Stromal cell of bone marrow (primary cell): ENCODE measurements at places on chromosomes 7 and 10.

DNA sequence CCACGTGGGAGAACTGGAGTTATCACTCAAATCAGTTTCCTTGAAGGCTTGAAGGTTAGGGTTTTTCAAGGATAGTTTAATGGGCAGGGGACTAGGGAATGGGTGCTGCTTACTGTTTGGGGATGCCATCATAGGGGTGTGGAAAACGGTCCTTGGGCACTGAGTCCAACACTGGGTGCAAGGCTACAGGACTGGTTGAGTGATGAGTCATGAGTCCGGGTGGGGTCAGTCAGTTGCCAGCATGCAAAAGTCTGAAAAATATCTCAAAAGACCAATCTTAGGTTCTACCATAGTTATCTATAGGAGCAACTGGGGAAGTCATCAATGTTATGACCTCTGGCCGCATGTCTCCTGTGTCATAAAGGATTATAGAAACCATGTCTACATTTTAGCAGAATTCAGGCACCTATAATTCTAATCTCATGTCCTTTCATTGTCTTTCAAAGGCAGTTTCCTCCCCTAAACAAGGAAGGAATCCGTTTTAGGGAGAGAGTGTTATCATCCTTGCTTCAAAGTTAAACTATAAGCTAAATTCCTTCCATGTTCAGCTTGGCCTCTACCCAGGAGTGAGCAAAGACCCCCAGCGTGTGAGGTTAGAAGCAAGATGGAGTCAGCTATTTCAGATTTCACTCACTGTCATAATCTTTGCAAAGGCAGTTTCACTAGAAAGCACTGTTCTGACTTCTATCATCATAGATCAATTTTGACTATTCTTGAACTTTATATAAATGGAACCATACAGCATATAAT is 94.5 kb downstream of the COL26A1 start:
- DNase-seq: no peak

DNA sequence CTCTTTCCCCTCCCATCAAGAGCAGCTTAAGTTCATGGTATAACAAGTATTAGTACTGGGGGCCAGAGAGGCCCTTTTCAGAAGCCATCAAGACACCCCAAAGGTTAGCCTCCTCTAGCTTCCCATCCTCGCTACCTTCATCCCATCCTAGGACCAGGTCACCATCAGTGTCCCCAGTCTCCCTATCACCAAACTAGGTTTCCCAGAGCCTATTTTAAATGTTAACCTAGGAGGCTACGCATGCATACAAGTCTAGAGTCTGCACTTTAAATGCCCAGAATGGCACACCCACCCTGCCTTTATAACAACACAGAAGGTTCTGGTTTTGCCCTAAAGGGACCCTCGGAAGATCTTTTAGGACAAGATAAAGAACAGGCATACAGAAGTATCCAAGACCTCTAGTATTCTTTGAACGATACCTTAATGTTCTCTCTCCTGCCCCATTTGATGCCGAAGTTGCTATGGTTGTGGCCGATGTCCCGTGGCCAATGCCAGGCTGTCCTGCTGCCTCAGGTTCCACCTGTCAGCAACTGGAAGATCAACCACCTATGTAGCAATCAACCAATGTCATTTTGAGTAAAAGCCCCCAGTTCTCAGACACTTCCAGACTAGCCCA is 2.2 kb downstream of the GPRIN2 start:
- no peak for DNase-seq

DNA sequence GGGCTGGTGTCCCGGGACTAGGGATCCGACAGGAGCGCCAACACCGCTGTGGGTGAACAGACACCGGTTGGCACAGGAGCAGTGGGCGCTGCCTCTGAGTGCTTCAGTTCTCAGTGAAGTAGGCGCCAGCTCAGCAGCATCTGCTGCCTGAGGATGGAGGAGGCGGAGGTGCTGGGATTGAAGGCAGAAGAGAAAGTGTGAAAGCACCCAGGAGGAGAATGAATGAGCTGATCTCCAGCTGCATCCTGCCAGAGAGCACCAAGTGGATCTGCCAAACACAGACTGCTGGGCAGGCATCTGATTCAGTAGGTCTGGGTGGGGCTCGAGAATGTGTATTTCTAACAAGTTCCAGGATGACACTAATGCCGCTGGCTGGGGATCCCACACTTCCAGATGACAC is 74.5 kb downstream of the LANCL2 start:
- no peak for DNase-seq

DNA sequence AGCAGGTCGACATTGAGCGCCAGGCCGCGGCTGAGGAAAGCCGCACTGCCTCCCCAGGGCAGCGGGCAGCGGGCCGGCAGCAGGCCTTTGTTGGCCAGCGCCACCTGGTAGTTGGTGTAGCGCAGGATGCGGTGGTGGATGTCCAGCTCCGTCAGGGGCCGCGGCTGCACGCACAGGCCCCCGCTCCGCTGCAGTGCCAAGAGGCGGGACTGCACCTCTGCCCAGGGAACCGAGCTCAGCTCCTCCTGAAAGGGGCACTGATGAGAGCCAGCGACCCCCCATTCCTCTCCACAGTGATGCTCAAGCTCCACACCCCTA is 5.2 kb downstream of the ATG9B start:
- DNase-seq: no peak

- no peak for DNase-seq
Observed at GRCh38 chr10:61398366-61399129, 54.6 kb downstream of the TMEM26 start.

DNA sequence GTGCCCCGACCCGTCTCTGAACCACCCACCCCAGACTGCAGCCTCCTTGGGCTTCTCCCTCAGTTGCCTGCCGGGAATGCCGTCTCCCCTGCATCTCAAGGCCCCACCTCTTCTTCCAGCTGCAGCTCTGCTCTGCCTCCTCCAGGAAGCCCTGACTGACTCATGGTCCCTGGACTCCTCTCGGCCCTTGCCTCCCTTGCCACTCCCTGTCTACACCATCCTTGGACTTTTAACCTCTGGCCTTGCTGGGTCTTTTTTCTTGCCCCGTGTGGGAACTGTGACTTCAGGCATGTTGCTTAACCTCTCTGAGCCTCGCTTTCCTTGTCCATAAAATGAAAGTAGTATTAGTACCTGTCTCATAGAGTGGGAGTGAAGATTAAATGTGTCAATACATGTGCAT is 56.3 kb downstream of the C10orf105 start:
- no peak for DNase-seq

GRCh38 chr10:6363511-6363910 is 160.8 kb downstream of the PFKFB3 start:
- DNase-seq: no peak

- no peak for DNase-seq
Observed at GRCh38 chr7:36005293-36005692, 147.8 kb upstream of the EEPD1 start.

DNA sequence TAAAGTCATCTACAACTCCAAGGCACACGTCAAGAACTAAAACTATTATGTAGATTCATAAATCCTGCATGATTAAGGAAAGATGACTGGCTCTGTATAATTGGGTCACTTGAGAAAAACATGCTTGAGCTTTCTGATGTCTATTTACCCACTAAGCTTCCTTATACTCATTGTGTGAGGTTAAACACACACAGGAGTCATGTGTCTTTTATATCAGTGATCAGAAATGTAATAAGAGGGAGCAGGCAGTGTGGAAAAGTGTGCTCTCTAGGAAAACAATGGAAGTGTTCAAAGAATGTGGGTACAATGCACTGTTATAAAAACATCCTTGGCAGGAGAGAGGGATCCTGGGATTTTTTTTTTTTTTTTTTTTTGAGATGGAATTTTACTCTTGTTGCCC is 108.6 kb upstream of the ARID5B start:
- DNase-seq: no peak

- DNase-seq: no peak
Observed at GRCh38 chr7:1368682-1369571, 90.3 kb downstream of the MICALL2 start.

DNA sequence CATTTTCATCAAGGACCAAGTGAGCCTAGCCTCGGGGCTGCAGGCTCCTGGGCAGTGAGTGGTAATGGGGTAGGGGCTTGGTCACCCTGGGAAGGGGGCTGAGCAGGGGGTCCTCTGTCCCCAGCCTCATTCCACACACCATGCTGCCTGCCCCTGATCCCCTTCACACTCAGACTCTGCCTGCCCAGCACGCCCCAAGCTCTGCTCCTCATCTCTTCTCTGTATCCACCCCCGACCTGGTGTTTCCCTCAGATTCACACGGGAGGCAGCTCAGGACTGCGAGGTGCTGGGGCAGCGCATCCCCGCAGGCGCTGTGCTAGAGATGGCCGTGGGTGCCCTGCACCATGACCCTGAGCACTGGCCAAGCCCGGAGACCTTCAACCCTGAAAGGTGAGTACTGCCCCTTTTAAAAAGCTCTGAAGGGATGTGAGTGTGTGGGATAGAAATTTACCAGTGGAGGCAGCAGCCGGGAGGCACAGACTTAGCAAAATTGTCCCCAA is 47.2 kb downstream of the PARP12 start:
- DNase-seq: no peak

GRCh38 chr10:124392626-124393342 is 25.9 kb downstream of the OAT start:
- no peak for DNase-seq

DNA sequence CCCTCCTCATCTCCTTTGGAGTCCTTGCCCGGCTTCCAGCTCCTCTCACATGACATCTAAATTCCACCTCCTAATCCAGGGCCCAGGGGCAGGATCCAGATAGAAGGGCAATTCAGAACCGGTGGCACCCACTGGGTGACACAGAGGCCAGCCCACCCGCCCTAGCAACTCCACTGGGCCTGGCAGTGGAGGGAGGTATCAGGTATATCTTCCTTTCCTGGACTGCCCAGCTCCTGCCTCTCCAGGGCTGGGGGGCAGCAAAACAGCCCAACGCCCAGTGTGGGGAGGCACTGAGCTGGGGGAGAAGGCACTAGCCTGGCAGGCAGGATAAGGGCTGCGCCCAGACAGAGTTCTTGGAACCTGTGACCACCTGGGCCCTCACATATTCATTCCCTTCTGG is 10.4 kb upstream of the TRIM8 start:
- DNase-seq: no peak

- DNase-seq: no peak
Observed at GRCh38 chr7:159015081-159015453, 129.6 kb downstream of the VIPR2 start.

- no peak for DNase-seq
Observed at GRCh38 chr10:12594448-12594944, 245.1 kb downstream of the CAMK1D start.

- peak; percentile 44 for DNase-seq
Observed at GRCh38 chr10:100518761-100519241, 860 bp downstream of the SEC31B start.

DNA sequence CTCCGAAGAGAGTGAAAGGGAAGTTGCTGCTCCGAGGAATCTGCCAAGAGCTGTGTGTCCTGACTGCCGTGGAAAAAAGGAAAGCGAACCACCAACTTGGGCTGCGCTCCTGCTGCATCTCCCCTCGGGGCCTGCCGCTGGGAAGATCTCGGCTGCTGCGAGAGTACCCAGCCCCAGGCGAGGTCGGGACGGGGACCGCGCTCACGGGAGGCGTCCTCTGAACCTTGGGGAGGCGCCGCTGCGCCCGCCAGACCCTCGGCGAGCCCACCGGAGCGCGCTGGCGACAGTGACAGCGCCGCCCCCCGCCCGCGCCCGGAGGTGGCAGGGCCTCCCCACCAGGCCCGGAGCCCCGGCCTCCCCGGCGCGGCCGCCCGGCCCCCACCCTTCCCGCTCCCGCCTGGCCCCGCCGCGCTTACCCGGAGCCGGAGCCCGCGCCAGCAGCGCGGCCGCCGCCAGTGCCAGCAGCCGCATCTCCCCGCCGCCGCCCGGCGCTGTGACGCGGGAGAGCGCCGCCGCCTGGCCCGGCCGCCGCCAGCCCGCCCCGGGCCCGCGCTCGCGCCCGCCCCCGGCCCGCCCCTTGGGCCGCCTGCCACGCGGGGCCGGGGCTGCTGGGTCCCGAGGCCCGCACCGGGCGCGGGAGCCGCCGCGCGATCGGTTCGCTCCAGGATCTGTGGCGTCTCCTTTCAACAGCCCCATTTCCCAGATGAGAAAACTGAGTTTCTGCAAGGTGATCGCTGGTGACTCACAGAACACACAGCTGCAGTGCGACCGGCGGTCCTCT is at the start of gene VSTM4:
VSTM4 (minus strand) TSS at position 508 of the 781 bp plus-strand sequence; CDS start at position 471, 37 bp downstream.
- DNase-seq: no peak
